AG08396 (cell line): ENCODE measurements at places on chromosomes 13 and 19.

DNA sequence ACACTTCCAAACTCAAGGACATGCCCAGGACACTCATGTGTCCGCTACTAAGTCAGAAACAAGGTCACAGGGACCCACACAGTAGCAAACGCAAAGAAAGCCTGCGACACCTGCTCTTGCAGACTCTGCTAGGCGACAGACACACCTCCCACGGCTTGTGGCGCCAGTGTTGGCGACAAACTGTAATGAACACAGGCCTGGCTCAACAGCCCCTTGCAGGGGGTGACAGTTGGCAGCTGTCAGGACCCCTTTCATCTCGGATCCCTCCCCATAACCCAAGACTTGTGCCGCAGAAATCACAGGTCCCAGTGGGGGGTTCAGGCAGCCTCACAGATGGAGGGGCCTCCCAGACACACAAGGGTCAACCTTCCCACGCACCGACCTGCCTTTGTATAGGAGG lies 364 bp downstream of the CKM start:
- DNase-seq = no peak

DNA sequence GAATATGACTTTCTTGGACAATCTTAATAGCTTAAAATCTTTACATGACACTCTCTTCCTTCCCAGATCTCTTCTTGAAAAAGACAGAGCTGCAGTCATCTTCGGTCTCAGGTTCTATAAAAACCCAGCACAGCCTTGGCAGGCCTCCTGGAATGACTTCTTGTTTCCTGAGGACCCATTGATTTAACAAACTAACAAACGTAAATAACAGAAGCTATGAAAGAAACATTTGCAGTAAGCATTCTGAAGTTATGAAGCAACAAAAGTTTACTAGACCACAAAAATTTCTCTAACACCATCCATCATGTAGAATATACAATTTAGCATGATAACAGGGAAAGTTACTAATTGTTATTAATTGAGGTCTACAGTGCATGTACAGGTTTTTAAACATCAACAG lies 62.8 kb upstream of the STARD13 start:
- DNase-seq = peak; percentile 52

- DNase-seq = peak; percentile 59
Measured at GRCh38 chr13:114115191-114115671, 17.2 kb downstream of the RASA3 start.

DNA sequence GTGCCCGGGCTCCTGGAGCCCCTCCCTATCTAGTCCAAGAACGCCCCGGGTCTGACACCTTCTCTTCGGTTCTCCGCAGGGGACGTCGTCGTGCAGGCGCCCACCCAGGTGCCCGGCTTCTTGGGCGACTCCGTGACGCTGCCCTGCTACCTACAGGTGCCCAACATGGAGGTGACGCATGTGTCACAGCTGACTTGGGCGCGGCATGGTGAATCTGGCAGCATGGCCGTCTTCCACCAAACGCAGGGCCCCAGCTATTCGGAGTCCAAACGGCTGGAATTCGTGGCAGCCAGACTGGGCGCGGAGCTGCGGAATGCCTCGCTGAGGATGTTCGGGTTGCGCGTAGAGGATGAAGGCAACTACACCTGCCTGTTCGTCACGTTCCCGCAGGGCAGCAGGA lies 3.4 kb downstream of the PVR start:
- no peak for DNase-seq

DNA sequence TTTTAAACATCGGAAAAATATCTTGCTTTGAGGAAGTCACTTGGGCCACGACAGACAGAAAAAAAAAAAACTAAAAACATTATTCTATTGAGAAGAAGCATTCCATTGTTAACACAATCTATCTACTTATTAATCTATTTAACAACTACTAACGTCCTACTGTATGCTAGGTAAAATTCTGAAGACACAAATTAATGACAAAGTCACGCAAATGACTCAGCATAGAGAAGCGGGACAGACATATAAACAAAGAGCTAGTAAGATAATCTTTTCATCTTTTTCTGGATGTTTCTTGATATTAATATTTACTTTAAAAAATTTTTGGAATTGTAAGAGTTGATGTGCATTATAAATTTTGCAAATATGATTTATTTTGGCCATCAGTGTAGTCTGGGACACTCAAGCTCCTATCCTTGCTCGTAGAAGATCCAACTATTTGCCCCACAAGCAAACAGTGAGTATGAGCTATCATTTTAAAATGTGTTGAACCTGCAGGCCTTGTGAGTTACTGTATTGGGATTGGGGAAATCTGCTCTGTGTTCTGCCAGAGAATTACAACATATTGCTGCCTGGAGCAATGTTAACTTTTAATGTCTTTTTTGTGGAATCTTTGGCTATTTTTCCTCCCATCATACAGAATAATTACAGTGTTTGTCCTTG lies 109.1 kb downstream of the PCDH9 start:
- DNase-seq = peak; percentile 2

GRCh38 chr13:30785191-30785850 lies 50.0 kb downstream of the ALOX5AP start:
- no peak for DNase-seq

GRCh38 chr13:72514146-72514545 lies 213.3 kb downstream of the MZT1 start:
- DNase-seq = no peak
